CD4-positive, alpha-beta memory T cell (primary cell): ENCODE measurements at places on chromosomes 12 and 14.
A peak's percentile ranks its signal among the peaks of the same experiment; 100 is the strongest.

- no peaks in the 10 kb centered on the region for H3K27me3 ChIP-seq
- no peak overlapping the region for H3K27ac ChIP-seq
- H3K4me3 ChIP-seq, result no peak overlapping the region
Observed at GRCh38 chr12:19120795-19121194, 8.7 kb upstream of the PLEKHA5 start.

DNA sequence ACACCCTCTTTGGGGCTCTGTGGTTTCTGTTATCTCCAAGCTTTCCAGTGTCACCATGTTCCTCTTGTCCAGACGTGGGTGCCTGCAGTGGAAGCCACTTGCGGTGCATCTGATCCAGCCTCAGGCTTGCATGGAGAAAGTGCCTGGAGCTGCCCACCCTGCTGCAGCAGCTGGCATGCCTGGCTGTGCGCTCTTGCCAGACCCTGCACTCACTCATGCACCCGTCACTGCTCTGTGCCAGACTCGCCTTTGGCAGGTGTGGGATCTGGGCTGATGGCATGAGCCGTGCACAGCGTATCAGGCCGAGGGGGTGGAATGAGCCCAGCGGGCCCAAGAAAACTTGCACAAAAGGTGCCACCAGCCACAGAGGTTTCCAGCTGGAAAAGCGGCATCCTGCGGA is 105.1 kb downstream of the MNAT1 start:
- no peak overlapping the region for H3K4me3 ChIP-seq
- no peaks in the 10 kb centered on the region for H3K4me1 ChIP-seq
- no peak for DNase-seq
- H3K27ac ChIP-seq, result no peak overlapping the region
- no peaks in the 10 kb centered on the region for H3K36me3 ChIP-seq
- H3K27me3 ChIP-seq, result no peaks in the 10 kb centered on the region

- H3K4me3 ChIP-seq, result peak within 1 kb of the TSS; percentile 22
- DNase-seq, result peak; percentile 18
- no peak within 1 kb of the TSS for H3K27ac ChIP-seq
Observed at GRCh38 chr12:114684098-114684869, at the start of gene TBX3. Gene TBX3, minus strand, starts transcription at chr12:114684175. Its CDS starts 975 bp downstream, at chr12:114683200.

DNA sequence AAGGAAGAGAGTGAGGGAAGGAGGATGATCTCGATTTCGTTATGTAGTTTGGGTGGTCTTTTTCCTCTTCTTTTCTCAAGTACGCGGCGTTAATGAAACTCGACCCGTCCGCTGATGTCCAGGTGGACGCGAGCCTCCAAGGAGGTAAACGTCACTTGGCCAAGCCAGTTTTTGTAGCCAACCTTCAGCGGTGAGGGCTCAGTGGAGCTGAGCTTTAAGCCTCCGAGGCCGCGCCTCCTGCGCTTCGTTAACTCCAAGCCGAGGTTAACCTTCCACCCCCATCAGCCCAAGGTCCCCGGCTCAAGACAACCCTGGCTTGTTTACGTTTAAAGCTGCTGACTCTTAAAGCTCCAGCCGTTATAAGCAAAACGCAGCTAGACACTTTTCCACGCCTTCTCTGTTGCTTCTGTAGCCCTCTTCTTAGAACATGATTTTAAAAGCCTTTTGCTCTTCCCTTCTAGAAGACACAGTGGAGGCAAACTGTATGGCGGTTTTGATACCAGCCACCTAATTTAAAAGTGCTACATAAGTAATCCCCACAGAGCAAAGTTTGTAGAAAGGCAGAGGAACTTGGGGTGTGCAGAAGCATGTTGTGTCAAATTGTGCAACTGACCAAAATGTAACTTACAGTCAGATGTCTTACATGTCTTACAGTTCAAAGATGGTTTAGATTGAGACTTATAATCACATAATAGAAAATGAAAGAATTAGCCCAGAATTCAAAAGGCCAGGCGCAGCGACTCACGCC is 923 bp upstream of the ITPR2 start:
- no peak overlapping the region for H3K4me3 ChIP-seq
- DNase-seq, result peak; percentile 30
- no peaks in the 10 kb centered on the region for H3K36me3 ChIP-seq
- H3K27ac ChIP-seq, result peak overlapping the region; percentile 23

DNA sequence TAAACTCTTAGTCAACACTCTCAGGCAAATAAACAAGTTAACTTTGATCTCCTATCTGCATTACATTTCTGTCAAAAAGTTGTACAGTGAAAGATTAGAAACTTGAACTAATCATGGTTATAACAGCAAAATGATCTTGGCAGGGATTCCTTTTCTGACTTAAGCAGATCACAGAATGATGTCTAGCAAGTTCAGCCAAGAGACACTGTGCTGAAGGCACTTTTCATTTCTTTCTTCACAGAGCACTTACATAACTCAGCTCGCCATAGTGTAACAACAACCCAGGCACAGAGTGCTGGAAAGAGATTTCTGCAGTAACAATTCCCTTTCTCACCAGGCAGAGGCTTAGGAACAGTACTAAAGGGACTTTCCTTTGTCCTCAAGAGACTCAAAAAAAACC is 19.6 kb upstream of the CSRP2 start:
- H3K4me3 ChIP-seq, result no peak overlapping the region
- H3K27ac ChIP-seq, result no peak overlapping the region
- H3K4me1 ChIP-seq, result peaks cover 6% of the 10 kb centered on the region
